ENCODE measurements at places on chromosomes 7 and 10. TPM values are rescaled to one million over a fixed set of nuclear protein-coding genes. Genes with fewer than 3 reads are reported as not detected.

BPGM gene
- total RNA-seq, result 68.1 TPM

NYAP1 gene
- not detected for total RNA-seq

FXYD4 gene
- not detected for total RNA-seq

CFAP46 gene
- total RNA-seq, result not detected

KIAA1549 gene
- total RNA-seq, result 0.21 TPM

ZNF716 gene
- not detected for total RNA-seq

LIPK gene
- not detected for total RNA-seq

RELN gene
- not detected for total RNA-seq

HHEX gene
- 0.33 TPM for total RNA-seq

ADO gene
- 26.3 TPM for total RNA-seq

TDRD1 gene
- not detected for total RNA-seq

TSPAN12 gene
- total RNA-seq, result not detected

EGR2 gene
- 14.3 TPM for total RNA-seq

ASB10 gene
- total RNA-seq, result not detected

OR2A7 gene
- not detected for total RNA-seq

COPG2 gene
- total RNA-seq, result 11.3 TPM

ZNF727 gene
- not detected for total RNA-seq

LRRTM3 gene
- total RNA-seq, result not detected

TACC2 gene
- total RNA-seq, result not detected

CALCR gene
- total RNA-seq, result not detected

TMEM176B gene
- total RNA-seq, result not detected

CPVL gene
- not detected for total RNA-seq

CRPPA gene
- total RNA-seq, result 1.7 TPM

PPP1R3C gene
- not detected for total RNA-seq

BAIAP2L1 gene
- total RNA-seq, result 1.1 TPM

CACUL1 gene
- total RNA-seq, result 29.9 TPM

EN2 gene
- total RNA-seq, result 0.07 TPM

STAG3 gene
- 13.7 TPM for total RNA-seq

HOXA3 gene
- total RNA-seq, result not detected

FRAT2 gene
- 7.1 TPM for total RNA-seq

PRLHR gene
- not detected for total RNA-seq

CBLL1 gene
- 42.8 TPM for total RNA-seq

SH2D4B gene
- 0.25 TPM for total RNA-seq

LRRN3 gene
- total RNA-seq, result 1.4 TPM

DRGX gene
- not detected for total RNA-seq

MRLN gene
- not detected for total RNA-seq

CALML3 gene
- total RNA-seq, result not detected

Measured in natural killer cell treated with Interleukin-12 subunit alpha and Interleukin-12 subunit beta and Interleukin-15 and Interleukin-18, amount 100 ng/mL, for 72 hours (primary cell).